ENCODE measurements at places on chromosomes 1 and 21.

DNA sequence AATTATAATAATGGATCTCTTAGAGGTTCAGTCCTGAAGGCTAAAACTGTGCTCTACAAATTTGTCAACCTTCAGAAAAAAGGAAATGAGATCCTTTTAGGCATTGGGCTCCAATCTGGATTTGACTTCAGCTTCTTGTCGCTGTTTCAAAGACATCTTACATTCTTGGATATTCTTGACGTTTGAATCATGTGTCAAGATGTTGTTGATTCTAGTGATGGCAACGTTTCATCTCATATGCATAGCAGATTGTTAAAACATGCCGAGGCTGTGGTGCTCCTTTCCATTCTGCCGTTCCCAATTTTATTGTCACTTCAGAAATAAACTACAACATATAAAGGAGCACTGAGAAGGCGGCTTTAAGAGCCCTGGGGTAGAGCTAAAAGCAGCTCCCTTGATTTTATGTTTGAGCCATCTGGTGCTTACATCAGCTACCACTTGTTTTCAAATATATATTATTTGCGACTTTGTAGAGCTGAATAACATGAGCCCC is 467.6 kb upstream of the ZRANB2 start:
- no peak for DNase-seq

DNA sequence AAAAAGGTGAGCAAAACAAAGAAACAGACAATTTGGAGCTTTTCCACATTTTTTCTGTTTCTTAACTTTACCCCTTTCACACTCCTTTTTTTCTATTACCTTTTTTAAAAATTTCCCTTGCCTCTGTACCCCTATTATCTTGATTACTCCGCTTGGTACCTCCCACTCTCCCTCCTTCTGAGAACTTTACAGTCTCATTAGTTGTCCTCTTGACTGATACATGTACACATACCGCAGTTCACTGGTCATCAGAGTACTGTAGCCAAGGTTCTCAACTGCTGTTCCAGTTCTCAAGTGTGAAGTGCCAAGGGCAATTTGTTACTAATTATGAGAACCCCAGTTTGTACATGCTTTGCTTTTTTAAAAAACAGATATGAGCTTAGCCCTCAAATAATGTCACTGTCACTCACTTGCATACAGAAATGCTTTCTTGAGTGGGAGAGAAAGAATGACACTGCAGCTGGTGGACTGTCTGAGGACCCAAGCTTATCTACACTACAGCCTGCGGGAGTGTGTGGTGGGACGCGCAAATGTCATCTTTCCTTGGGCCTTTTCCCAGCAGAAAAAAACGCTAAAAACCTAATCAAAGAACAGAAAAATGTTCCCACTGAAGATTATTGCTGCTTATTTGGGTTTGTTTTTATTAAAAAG is 160.8 kb downstream of the DISP1 start:
- no peak for DNase-seq

GRCh38 chr21:34126269-34126668 is 52.9 kb downstream of the MRPS6 start:
- DNase-seq, result no peak

DNA sequence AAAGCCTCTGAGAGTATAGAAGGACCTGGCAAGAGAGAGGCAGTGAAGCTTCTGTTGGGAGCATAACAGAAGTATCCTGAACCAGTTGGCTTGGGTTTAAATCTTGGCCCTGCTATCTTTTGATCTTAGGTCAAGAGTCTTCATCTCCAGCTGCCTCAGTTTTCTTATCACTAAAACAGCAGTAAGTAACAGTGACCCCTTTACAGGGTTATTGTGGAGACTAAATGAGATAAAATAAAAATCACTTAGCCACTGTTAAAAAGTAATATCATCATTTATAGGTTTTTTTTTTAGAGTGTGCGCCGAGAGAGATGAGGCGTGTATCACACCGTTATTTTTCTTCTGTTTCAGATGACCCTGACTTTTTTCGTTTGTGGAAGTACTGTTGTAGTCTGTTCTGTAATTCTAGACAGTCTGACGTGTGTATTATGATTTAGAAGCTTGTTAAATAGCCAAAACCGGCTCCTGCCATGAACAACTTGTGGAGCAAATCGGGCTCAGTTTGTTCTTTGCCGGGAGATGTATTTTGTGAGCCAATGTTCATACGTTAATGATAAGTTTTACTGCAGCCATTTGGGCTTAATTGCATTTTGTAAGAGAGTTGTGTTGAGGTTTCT is 1.1 kb downstream of the THRAP3 start:
- DNase-seq, result no peak

GRCh38 chr1:958823-959730 is at the start of gene NOC2L:
NOC2L (minus strand) TSS chr1:959256; CDS start chr1:959240, 16 bp downstream.
- DNase-seq, result peak; percentile 90

GRCh38 chr1:205028924-205029323 is 14.1 kb upstream of the CNTN2 start:
- DNase-seq, result no peak

DNA sequence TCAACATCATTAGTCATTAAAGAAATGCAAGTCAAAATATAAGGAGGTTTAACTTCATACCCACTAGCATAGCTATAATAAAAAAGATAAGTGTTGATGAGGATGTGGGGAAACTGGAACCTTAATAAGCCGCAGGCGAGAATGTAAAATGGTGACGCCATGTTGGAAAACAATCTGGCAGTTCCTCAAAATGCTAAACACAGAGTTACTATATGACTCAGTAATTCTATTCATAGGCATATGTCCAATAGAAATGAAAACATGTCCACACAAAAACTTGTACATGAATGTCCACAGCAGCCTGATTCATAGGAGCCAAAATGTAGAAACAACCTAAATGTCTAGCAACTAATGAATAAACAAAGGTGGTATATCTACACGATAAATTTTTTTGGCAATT is 23.2 kb downstream of the DDX59 start:
- DNase-seq, result no peak

DNA sequence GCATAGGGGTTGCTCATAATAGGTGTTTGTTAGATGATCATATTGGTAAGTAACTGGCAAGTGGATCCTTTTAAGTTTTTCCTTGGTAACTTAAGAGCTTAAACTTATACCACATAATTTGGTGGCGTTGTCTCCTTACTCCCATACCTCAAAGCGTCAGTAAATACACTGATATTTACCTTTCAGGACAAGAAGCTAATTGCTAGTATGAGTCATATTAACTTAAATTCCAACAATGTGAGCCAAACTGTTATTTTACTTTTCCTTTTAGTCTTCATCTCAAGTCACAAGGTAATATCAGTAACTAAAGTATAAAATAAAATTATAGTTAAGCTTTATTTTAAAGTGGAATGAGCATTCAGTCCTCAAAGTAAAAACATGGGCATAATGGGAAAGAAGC is 9.0 kb upstream of the SH3GLB1 start:
- no peak for DNase-seq

- no peak for DNase-seq
Observed at GRCh38 chr1:54611621-54612020, 11.7 kb downstream of the FAM151A start.
